ENCODE measurements at places on chromosomes 4 and X. TPM values are rescaled to one million over a fixed set of nuclear protein-coding genes. Genes with fewer than 3 reads are reported as not detected.

MAP9 gene
- 1.3 TPM for polyA plus RNA-seq

GRK4 gene
- polyA plus RNA-seq = 8.4 TPM

NUP62CL gene
- polyA plus RNA-seq = 1.1 TPM

TLR8 gene
- 0.10 TPM for polyA plus RNA-seq

PLP2 gene
- 164 TPM for polyA plus RNA-seq

NAT8L gene
- polyA plus RNA-seq = 36.3 TPM

ADAMTS3 gene
- 0.08 TPM for polyA plus RNA-seq

KLF8 gene
- polyA plus RNA-seq = 0.27 TPM

UGT2B11 gene
- polyA plus RNA-seq = not detected

UCP1 gene
- not detected for polyA plus RNA-seq

MAGEB1 gene
- polyA plus RNA-seq = not detected

TRIM2 gene
- polyA plus RNA-seq = 17.8 TPM

MBTPS2 gene
- 5.6 TPM for polyA plus RNA-seq

PRRG1 gene
- polyA plus RNA-seq = 11.5 TPM

MXRA5 gene
- polyA plus RNA-seq = 1.5 TPM

PCYT1B gene
- polyA plus RNA-seq = 15.6 TPM

NHS gene
- 1.7 TPM for polyA plus RNA-seq

EIF1AX gene
- polyA plus RNA-seq = 22.6 TPM

ENAM gene
- not detected for polyA plus RNA-seq

RBMXL3 gene
- not detected for polyA plus RNA-seq

NPNT gene
- 5.9 TPM for polyA plus RNA-seq

MAGEC2 gene
- polyA plus RNA-seq = 4.9 TPM

VCX3A gene
- not detected for polyA plus RNA-seq

EXOC1L gene
- polyA plus RNA-seq = not detected

CASP3 gene
- polyA plus RNA-seq = 8.4 TPM

PPP2R2C gene
- polyA plus RNA-seq = 48.1 TPM

ASMT gene
- not detected for polyA plus RNA-seq

PDGFC gene
- polyA plus RNA-seq = 3.4 TPM

LDOC1 gene
- 199 TPM for polyA plus RNA-seq

DMRTC1 gene
- 0.83 TPM for polyA plus RNA-seq

DUX4 gene
- not detected for polyA plus RNA-seq

CFAP47 gene
- polyA plus RNA-seq = not detected

CSAG2 gene
- polyA plus RNA-seq = 3.8 TPM

PF4V1 gene
- polyA plus RNA-seq = not detected

ESX1 gene
- polyA plus RNA-seq = not detected

HSFX4 gene
- not detected for polyA plus RNA-seq

DUSP21 gene
- not detected for polyA plus RNA-seq

IL2 gene
- polyA plus RNA-seq = not detected

ASB12 gene
- not detected for polyA plus RNA-seq

SPON2 gene
- 3.1 TPM for polyA plus RNA-seq

ETDB gene
- polyA plus RNA-seq = not detected

LDB2 gene
- polyA plus RNA-seq = 13.2 TPM

GUCY1B1 gene
- polyA plus RNA-seq = 9.8 TPM

NXF2 gene
- 1.0 TPM for polyA plus RNA-seq

PPEF2 gene
- not detected for polyA plus RNA-seq

NDUFB11 gene
- 257 TPM for polyA plus RNA-seq

RHOH gene
- polyA plus RNA-seq = not detected

SLC16A2 gene
- 5.7 TPM for polyA plus RNA-seq

RAI2 gene
- 12.0 TPM for polyA plus RNA-seq

MAGT1 gene
- 22.5 TPM for polyA plus RNA-seq

MAGEB17 gene
- polyA plus RNA-seq = not detected
